ENCODE measurements at places on chromosomes 7 and 10.

DNA sequence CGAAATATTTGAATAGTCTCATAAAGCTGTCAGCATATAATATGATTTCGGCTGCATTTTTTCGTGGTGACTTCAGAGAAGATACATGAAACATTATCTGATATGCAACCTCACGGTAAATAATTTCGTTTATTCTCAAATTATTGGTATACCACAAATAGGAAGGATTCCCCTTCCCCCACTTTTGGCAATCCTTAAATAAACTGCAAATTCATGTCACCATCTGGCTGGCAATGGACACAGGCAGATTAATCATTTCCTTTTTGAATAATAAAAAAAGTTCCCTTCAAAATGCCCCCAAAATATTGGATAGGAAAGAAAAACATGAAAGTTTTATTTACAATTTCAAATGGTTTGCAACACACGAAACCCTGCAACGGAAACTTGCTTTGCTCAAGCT lies 234.5 kb upstream of the MEOX2 start:
- DNase-seq, result no peak

DNA sequence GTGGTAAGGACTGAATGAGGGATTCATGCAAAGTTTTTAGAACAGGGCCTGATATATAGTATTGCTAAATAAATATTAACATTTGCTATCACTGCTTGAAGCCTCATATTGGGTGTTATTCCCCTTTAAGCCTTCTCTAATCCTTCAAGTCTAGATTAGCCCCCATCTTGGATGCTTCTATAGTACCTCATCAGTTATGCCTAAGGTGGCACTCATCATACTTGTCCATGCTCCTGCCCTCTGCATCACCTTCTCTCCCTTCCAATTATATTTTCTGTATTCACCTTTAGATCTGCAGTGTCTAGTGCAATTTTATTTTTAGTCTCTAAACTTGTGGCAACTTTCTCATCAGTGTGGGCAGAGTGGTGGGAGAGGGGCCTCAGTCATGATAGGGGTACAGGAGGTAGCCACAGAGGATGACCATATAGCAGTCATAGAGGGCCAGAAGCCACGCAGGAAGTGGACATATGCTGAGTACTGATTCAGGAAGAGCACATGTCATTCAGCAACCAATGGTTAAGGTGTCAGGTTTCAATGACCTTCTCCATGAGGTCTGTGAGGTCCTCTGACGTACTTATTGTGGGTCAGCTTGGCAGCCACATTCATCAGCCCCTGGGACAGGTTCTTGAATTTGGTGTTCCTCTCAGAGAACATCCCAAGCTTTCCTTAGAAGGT lies 2.5 kb downstream of the ENTPD1 start:
- no peak for DNase-seq

GRCh38 chr7:111240371-111240770 lies 149.4 kb downstream of the LRRN3 start:
- DNase-seq, result no peak

DNA sequence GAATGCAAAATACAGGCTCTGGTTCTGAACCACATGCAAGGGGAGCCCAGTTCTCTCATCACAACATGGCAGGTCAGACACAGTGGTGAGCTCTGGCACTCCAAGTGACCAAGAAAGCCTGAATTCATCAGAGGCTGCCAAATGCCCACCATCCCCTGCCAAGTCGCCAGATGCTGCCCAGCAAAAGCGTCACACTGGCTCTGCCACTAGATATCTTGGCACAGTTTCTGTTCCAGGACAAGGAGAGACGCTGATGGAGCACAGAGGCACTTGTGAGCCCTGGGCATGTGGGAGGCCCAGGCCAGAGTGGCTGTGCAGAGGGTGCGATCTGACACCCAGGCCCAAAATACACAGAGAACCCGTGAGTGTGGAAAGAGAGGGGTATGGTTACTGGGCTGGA lies 57.8 kb downstream of the GAD2 start:
- DNase-seq, result no peak

DNA sequence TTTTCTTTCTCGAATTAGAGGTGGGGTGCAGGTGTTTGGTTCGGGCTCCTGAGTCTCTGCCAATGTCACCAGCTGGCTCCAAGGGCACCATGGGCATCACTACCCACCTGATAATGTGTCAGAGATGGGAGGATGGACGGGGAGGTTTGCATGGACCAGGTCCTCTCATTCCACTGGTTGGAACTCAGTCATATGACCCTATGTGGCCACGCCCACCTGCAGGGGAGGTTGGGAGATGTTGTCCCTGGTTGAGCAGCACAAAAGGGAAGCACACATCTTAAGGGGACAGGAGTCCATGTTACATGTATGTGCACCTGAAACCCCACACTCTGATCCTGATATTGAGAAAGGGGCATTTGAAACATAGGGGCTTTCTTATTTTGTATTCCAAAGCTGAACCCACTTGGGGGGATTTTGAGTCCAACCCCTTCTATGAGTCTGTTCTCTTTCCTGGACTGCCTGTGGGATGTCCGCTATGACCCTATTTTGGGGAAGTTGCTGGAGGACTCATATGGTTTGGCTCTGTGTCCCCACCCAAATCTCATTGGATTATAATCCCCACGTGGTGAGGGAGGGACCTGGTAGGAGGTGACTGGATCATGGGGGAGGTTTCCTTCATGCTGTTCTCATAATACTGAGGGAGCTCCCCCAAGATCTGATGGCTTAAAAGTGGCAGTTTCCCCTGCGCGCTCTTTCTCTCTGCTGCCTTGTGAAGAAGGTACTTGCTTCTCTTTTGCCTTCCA lies 66.9 kb upstream of the BAIAP2L1 start:
- no peak for DNase-seq

GRCh38 chr10:106625751-106626150 lies 538.8 kb downstream of the SORCS1 start:
- no peak for DNase-seq

GRCh38 chr10:75342397-75342796 lies 59.2 kb downstream of the ZNF503 start:
- no peak for DNase-seq

GRCh38 chr10:13913897-13914296 lies 327.1 kb downstream of the PRPF18 start:
- no peak for DNase-seq

GRCh38 chr7:11127988-11128387 lies 154.3 kb downstream of the PHF14 start:
- DNase-seq, result no peak

- no peak for DNase-seq
These were observed 474 bp upstream of the NSMCE4A start for GRCh38 chr10:121975295-121976086.

- no peak for DNase-seq
These were observed 21.5 kb upstream of the OR6B1 start for GRCh38 chr7:143978585-143978984.

- DNase-seq, result no peak
These were observed 80.1 kb downstream of the SVIL start for GRCh38 chr10:29554660-29555059.

- DNase-seq, result no peak
These were observed 108.5 kb upstream of the TMEM168 start for GRCh38 chr7:112898432-112899290.

GRCh38 chr7:70846208-70846607 lies 285.7 kb upstream of the GALNT17 start:
- DNase-seq, result no peak

DNA sequence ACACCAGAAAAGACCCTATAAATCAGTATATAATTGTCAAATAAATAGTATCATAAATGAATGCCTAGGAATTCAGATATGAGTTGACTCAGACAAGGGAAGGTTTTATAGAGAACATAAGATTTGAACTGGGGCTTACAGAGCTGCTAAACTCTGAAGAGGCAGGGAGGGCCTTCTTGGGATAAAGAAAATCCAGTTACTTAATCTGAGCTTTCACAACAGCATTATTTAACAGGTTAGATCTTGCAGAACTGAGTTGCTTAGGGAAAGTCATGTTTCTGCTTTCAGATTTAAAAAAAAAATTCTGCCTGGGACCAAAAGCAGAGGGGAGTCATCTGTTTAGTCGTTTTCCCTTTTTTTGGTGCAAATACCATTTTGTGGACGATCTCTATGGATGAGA lies 594.8 kb upstream of the FZD8 start:
- no peak for DNase-seq

DNA sequence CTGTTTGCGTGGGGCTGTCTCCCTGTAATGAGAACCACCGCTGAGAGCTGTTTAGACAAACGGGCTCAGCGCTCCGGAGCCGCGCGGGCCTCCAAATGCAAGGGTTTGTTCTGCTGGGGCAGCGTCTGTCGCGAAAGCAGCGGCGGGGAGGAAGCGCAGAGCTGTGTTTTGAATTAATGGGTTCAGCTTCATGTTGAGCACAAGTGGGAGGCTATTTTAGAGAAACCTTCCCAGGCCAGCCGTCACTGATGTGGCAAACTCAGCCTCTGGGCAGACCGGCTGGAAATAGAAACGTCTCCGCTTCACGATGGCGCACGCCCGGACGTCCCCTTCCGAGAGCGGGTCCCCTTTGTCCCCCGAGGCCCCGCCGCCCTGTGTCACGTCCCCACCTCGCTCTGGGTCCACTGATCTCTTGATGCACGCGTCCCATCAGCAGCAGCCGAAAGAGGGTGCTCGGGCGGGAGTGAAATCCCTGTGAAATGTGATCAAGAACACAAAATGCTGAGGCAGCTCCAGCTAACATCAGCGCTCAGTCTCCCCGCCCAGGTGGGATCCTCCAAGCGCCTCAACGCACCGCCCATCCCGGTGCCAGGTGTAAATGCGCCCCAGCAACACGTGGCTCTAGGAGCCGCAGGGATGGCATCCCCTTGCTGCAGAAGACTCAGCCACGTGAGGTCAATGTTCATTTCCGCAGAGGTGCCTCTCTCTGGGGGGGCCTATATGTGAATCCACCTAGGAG lies 44.9 kb downstream of the BAMBI start:
- DNase-seq, result no peak

GRCh38 chr10:44864051-44864450 lies 47.1 kb upstream of the TMEM72 start:
- DNase-seq, result peak; percentile 22

GRCh38 chr7:47953822-47954221 lies 5.6 kb upstream of the PKD1L1 start:
- DNase-seq, result no peak

DNA sequence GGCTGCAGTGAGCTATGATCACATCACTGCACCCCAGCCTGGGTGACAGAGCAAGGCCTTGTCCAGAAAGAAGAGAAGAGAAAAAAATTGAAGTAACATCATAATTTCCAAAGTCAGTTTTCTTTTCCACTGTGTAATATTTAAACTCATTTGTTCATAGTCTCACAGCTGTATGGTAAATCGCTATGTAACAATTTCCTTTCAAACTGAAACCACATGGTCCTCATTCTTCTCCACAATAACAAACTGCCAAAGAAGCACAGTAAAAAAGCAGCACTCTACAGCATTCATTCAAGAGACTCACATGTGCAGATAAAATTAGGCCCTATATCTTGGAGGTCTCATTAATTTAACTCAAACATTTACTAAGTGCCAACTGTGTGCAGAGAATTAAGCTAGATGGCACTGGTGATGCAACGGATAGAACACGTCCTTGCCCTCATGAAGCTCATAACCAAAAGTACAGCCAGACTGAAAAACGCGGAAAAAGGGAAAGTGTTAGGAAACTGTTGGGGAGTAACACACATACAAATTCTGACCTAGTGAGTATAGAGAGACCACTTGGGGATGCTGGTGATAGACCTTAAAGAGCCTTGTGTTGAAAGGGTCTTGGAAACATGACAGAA lies 174.0 kb upstream of the KCTD7 start:
- DNase-seq, result no peak

- no peak for DNase-seq
These were observed 7.9 kb downstream of the GIMAP5 start for GRCh38 chr7:150745086-150745485.

- no peak for DNase-seq
These were observed 490.4 kb upstream of the SEMA3A start for GRCh38 chr7:84684836-84685480.

- DNase-seq, result no peak
These were observed 286.5 kb downstream of the GLRX3 start for GRCh38 chr10:130422366-130423324.

DNA sequence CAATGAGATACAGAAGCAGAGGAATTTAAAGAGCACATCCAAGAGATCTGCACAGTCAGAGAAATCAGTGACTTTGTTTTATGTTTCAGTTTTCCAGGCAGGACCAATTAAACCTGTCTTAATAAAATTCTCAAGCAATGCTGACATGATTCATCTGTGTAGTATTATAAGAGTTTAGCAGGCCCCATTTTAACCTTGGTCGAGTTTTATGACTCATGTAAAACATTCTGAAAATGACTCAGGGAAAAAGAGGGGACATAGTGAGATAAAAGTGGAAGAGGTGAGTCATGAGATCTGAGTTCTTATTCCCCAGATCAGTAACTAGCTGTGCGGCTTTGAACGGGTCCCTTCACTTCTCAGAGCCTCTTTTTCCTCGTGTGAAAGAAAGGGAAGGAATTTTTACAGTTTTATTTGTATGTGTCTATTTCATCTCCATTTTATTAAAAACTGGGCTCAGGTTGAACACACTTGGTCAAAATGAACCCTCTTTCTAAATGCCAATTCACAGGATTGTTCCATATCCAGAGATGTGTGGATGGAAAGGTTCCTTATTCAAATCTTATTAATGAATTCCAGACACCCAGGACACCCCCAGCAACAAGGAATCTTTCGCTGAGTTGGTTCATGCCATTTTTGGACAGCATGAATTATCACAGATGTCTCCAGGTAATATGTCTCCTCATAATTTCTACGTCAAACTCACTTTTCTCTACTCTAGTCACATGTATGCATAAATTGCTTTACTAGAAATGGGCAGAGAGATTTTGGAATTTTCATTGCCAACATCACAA lies 143.2 kb downstream of the JAZF1 start:
- no peak for DNase-seq

- DNase-seq, result no peak
These were observed 221.4 kb upstream of the PITRM1 start for GRCh38 chr10:3393958-3394357.

DNA sequence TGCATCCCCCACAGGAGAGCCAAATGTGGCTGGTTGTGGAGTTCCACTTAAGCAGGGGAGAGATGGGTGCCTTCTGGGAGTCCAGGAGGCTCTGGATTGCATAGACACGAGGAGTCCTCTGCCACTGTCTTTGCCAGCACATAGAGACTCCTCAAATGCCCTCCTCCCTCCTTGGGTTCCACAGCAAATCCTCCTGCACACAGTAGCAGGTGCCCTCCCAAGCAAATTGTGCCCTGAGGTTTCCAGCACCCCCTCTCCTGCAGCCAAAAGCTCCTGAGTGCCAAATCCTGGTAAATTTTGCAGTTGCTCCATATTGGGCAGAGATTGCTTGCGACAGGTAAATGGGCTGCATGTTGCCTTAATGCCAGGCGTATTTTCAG lies 5.8 kb downstream of the EVX1 start:
- no peak for DNase-seq

DNA sequence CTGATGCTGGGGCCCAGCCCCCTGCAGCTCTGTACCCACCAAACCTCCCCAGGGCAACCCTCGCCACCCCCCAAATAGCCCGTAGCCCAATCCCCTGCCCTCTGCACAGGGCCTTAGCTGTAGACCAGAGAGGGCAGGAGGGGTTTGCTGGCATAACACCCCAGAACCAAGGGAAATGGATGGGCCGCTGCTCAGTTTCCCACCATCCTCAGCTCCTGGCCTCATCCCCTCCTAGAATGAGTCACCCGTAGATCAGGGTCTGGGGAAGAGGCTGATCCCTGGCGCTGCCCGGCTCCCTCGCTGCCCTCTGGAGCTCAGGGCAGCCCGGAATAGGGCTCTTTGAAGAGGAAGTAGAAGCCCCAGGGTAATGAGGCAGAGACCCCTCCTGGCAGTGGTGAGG lies 31.2 kb downstream of the LDB3 start:
- no peak for DNase-seq

- DNase-seq, result no peak
These were observed 248.7 kb upstream of the NPVF start for GRCh38 chr7:25476863-25477499.

Measured in stimulated activated CD4-positive, alpha-beta T cell treated with anti-CD3 and anti-CD28 coated beads, Interleukin-4, amount 100 ng/mL, for 4 hours (primary cell).